ENCODE measurements at places on chromosomes 7 and 10. TPM values are rescaled to one million over a fixed set of nuclear protein-coding genes. Genes with fewer than 3 reads are reported as not detected.

DNA sequence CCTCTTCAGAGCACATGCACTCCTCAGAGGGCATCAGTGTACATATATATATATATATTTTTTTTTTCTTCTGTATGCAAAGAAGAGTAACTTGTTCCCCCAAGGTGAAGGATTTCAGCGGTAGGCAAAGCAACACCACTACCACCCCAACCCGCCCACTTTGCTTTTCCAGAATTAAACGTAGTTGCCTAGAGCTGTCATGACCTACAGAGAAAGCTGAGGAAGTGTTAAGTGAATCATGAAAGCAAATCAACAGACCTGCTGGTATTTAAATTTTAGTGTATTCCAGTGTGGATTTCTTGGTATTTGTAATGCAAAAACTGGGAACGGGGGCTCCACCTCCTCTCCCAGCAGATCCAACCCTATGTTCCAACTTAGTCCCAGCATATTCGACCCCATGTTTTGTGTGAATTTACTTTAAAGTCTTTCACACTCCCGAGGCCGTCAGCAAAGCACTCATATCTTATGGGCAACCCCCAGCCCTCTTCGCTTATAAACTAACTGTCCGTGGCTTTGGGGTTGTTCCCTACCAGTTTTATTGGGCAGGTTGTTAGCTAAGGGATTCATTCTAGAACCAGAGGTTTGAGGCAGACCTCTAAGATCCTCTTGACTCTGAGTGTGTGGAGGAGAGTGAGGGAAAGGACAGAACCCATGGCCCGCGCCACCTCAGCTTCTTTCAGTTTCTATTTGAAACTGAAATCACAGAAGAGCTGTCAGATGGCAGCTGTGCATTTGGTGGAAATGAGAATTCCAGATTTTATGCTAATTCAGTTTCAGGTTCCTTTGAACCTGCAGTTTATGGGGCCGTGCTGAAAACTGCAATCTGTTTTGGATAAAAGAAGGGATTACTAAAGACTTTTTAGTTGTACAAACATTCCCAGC, 450.2 kb upstream of the GALNT17 start:
- no peak for DNase-seq

DNA sequence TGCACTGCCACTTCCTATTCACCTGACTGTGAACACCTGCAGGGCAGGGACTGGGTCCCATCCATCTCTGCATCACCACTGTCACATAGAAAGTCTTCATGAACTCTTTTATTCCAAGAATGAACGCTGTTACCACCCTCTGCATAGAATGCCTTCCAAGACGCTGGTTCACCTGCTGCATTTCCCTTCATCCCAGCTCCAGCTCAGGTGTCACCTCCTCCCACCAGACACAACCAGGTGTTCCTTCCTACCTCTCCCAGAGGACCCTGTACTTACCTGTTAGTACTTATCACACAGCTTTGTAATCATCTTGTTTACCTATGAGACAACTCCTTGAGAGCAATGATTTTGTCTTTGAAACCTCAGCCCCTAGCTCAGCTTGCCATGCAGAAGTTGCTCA, 31.1 kb downstream of the SORBS1 start:
- DNase-seq: no peak

- DNase-seq: no peak
These were observed 824 bp downstream of the RELN start for GRCh38 chr7:103988468-103989199.

DNA sequence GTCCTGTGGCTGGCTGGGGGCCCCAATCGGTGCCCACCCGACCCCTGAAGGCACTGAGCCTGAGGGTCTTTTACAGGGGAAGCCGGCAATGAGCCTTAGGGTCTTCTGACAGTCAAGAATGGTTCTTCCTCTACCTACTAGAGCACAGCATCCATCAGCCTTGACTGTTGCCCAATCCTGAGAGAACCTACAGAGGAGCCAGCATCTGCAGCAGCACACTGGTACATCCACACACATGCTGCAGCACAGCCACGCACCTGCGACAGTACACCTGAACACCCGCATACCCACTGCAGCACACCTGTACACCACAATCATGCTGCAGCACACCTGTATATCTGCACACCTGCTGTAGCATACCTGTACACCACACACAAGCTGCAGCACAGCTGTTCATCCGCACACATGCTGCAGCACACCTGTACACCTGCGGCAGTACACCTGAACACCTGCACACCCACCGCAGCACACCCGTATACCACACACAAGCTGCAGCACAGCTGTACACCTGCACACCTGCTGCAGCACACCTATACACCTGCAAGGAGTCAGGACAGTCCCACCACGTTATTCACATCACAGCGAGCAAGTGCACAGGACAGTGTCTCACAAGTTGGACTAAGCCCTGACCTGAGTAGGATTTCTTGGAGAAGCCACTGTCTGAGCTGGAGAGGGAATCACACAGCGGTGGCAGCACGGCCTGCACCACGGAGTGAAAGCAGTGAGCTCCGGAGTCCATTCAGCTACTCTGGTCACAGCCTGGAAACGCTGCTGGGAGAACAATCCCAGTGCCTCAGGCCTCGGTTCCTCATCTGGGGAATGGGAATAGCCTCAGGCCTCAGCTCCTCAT, 56.4 kb downstream of the VIPR2 start:
- no peak for DNase-seq

- peak; percentile 53 for DNase-seq
These were observed 587 bp upstream of the GRK5 start for GRCh38 chr10:119206603-119207365.

DNA sequence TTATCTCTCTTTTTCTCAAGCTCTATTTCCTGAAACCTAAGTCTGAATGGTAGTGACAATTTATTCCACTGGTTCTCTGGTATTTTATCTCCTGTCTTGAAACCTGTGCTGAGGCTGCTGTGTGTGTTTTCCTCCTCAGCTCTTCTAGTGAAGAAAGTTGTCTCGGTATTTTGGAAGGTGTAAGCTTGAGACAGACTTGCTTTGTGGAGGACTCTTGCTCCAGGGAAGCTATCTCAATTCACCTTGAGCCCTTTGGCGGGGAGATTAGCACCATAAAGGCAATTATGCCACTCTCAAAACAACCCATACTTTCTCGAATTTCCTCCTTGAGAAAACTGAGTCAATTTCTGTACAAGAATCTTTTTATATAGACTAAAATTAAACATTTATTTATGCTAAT, 141.6 kb downstream of the THSD7A start:
- no peak for DNase-seq

DNA sequence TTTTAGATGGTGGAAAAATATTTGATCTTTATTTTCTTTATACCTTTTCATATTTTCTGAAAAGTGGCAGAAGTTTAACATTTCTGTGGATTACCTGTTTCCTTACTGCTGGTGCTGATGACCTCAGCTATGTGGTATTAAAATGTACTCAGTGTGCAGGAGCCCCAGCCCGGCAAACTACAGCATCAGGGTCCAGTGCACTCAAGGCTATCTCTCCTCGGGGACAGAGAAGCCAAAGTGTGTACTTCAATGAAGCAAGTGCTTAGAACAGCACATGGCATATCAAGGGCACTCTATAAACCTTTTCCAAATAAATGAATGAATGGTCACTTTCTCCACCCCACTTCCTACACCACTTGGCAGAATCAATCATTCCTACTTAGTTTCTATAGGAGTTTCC, 111.8 kb downstream of the HIP1 start:
- no peak for DNase-seq

DNA sequence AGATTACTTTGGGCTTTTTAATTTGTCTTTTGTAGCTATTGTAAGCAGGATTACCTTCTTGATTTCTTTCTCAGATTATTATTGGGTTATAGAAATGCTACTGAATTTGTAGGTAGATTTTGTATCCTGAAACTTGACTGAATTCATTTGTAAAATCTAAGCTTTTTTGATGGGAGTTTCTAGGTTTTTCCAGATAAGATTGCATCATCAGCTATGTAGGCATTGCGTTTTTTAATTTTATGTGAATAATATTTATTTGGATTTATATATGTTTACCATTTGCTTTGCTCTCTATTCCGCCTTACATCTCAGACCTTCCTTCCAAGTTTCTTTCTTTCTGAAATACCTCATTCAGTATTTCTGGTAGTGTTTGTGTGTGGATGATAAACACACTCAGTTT, 351.7 kb upstream of the ANKRD30A start:
- no peak for DNase-seq

DNA sequence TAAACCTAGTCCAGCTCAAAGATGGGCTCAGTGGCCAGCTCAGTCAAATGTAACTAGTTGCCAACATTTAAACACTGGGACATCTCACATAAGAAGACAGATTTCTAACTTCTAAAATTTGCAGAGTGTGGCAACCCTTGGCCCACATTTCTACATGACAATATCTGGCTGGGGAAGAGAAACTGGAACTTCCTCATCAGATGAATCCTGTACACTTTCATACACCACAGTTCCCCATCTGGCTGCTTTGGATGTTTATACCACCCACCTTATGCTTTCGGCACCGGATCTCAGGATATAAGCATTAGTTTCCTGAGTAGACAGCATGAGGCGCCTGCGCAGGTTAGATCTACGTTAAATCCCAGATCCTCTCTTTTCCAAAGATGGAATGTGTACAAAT, 199.3 kb downstream of the PRKG1 start:
- no peak for DNase-seq

- DNase-seq: no peak
These were observed 7.1 kb downstream of the POLD2 start for GRCh38 chr7:44116087-44116788.

GRCh38 chr10:60629332-60629731, 148.9 kb upstream of the CDK1 start:
- no peak for DNase-seq

GRCh38 chr10:37754538-37755323, 102.7 kb downstream of the ZNF248 start:
- DNase-seq: no peak

DNA sequence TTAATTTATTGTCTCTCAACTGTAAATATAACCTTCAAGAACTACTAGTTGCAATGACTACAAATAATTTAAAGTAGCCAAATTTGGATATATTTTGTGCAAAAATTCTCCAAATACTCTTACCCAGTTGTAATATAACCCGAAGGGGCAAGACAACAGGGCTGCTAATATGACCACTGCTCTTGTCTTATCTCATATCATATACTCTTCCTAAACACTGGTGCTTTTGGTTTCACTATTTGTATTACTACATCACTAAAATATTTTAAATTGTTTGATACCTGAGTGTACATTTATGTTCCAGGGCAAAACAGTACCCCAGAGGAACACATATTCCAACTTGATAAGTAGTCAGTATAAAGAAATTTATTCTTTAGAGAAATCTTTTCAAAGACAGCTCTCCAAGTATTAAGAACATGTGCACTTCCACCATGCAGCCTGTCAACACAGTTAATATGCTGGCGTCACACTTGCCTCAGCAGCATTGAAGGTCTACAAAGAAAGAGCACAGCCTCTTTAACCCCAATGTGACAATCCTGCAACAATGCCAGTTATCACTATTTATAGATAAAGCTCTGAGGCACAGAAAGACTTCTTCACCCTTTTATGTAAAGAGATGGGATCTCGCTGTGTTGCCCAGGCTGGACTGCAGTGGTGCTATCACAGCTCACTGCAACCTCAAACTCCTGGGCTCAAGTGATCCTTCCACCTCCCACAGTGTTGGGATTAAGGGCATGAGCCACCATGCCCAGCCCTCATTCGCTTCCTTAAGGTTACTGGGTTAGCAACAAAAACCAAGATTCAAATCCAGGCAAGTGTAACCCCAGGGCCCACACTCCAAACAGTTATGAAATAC, 37.8 kb downstream of the RHEB start:
- no peak for DNase-seq

DNA sequence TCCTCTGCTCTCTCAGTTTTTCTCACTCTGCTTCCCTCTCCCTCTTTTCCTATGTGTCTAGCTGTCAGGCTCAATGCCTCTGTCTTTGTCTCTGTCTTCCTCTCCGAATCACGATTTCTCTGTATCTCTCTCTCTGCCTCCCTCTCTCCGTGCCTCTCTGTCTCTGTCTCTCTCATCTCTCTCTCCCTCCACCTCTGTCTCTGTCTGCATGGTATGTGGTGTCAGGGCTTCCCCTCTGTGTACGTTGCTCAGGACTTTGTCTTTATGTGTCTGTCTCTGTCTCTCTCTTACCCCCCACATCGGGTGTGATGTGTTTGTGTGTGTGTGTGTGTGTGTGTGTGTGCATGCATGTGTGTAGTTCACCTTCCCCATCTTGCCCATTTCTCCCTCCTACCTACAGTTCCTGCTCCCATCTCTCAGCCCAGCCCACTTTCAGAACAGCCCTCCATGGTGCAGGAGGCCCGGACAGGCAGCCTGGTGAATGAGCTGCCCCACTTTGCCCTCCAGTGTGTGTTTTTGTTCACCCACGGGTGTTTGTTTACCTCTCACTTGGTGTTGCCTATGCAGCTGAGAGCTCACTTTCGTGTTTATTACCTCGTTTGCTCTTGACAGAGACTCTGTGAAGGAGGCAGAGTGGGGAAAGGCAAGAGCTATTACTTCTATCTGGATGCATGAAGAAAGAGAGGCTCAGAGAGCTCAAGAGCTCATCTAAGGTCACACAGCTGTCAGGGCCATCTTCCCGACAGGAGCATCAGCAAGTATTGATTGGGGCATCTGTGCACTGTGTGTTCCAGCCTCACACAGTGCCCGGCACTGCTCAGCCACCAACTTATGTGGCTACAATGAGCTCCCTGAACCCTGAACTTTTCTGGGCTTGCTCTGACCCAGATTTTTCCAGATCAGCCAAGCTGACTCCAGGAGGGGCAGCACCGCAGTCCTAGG, 163.5 kb upstream of the ZMIZ1 start:
- no peak for DNase-seq

GRCh38 chr10:49350846-49351532, 44.9 kb downstream of the DRGX start:
- DNase-seq: no peak

- DNase-seq: no peak
These were observed 181.6 kb upstream of the HDAC9 start for GRCh38 chr7:18313965-18314364.

DNA sequence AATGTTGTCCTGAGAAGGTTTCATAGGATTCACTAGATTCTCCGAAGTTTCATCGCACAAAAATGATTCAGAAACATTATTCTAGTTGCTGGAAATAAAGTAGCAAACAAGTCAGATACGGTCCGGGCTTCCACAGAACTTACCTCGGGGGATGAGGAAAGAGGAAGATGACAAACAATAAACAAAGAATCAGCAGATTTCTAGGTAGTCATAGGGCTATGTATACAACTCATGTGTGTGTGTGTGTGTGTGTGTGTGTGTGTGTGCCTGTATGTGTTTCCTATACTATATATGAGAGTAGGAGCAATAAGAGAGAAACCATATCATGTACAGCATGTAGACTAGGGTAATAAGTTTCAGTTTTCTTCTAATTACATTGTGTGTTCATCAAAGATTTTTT, 16.5 kb downstream of the TMEM236 start:
- no peak for DNase-seq

- no peak for DNase-seq
These were observed 415.1 kb downstream of the INHBA start for GRCh38 chr7:41287559-41288335.

The FBXO24 gene
- 1.4 TPM for polyA plus RNA-seq

The STOX1 gene
- polyA plus RNA-seq: 13.4 TPM

The TMEM72 gene
- polyA plus RNA-seq: 62.7 TPM

The HTR7 gene
- 1.1 TPM for polyA plus RNA-seq

The CLDN3 gene
- 27.7 TPM for polyA plus RNA-seq

The SFTPD gene
- polyA plus RNA-seq: 1.2 TPM

The COL28A1 gene
- polyA plus RNA-seq: 7.2 TPM

The SLC39A12 gene
- polyA plus RNA-seq: not detected
